ENCODE measurements at places on chromosomes 5 and 9.
A peak's percentile ranks its signal among the peaks of the same experiment; 100 is the strongest.

DNA sequence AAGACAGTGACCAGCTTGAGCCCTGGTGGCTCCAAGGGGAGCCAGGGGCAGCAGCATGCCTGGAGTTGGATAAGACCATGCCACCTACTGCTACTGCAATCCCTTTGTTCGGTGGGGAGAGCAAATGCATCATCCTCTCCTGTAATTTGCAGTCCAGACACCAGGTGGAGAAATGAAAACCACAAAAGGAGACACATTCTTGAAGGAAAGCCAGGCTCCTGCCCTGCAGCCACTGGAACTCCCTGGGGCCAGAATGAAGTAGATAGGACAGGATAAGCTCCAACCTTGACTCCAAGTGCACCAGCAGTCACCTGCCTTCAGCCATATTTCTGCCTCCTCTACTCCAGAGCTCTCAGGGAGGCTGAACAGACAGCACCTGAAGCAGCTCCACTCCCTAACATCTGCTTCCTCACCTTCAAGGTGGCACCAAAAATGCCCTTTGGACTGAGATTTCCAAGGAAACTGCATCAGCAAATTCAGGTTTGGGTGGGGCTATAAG, 65.1 kb upstream of the IQGAP2 start:
- no peak for DNase-seq

DNA sequence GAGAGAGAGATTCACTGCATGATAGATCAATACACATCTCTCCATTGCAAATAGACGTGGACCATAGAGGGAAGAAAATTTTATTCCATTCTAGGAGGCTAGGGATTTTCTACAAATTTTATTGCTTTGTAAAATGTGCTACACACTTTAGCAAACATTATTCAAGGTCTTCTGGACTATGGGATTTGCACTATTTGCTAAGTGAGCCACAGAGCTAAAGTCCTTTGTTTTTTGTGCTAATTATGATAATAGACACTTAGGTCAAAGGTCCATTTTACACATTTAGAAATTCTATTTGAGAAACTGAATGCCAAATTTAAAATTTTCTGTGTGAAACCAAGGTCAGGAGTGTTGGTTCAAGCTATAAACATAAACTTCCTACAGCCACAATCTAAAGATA, 672.3 kb downstream of the LRRC70 start:
- no peak for DNase-seq

DNA sequence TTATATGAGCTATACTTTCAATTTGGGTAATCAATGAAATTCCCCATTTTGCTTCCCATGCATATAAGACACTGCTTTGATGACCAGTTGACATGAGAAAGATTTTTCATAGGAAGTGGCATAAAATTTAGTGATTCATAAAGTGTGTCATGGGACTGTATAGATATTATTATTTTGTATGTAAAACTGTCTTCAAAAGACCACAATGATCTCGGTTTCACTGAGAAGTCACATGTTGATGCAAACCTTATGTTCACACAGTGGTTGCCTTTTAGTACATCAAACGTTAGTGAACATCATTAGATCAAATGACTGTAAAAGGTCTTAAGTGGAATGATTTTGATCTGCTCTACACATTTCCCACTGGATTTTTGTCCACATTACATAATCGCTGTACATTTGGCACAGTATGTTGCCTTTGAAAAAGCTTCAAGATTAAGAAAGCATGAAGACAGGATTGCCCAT, 349.2 kb upstream of the MEF2C start:
- no peak for DNase-seq

GRCh38 chr5:14153932-14154731, 11.0 kb downstream of the TRIO start:
- peak; percentile 46 for DNase-seq

- DNase-seq, result no peak
Observed at GRCh38 chr5:163561339-163561738, 55.9 kb downstream of the MAT2B start.

- no peak for DNase-seq
Observed at GRCh38 chr5:158881091-158881880, 218.4 kb downstream of the EBF1 start.

GRCh38 chr5:140420226-140420570, 18.6 kb downstream of the ANKHD1 start:
- DNase-seq, result no peak

GRCh38 chr5:144108131-144108530, 62.3 kb downstream of the YIPF5 start:
- DNase-seq, result no peak

DNA sequence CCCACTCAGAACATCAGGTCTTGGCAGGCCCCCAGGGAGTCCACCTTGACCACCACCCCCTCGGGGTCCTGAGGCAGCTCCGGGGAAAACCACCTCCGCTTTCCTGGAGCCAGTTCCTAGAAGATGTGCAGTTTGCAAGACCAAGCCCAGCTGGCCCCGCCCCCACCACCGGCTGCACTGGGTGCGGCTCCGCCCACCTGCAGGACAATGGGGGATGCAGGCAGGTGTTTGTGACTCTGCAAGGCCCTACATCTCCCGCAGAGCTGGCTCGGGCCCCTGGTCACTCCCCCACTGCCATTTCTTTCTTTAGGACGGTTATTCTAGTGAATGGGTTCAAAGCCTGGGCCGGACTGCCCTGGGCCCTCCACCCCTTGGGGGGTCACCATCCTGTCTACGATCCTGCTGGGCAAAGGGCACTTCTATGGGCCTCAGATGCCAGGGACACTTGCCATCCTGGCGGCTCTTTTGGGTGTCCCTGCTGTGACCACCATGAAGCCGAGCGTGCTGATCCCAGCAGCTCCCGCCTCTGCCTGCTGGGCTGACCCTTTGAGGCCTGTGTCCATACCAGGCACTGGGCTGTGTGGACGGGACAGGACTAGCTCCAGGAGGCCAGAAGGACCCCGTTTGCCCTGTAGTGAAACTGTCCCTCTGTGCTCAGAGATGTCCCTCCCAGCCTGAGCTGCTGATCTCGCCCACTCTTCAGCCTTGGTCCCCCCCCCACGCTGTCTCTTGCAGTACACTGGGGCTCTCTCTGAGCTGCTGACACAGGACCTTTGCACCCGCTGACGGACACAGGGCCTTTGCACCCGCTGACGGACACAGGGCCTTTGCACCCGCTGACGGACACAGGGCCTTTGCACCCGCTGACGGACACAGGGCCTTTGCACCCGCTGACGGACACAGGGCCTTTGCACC, 5.9 kb upstream of the NACC2 start:
- DNase-seq, result no peak

DNA sequence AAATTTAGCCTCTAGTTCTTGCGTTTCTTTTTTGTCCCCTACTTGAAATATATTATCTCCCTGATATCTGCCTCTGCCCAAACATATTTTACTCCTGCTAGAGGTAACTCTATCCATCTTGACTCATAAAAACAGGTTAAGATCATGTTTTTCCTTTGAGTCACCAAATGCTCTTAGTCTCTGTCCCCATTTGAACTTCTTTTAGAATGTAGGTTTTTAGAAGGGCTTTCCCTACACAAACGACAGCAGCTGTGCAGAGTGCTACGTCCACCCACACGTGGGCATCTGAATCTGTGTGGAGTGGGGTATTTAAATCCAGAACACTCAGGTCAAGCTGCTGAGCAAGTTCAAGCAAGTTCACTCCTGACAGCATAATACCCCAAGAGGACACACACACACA, 2.2 kb downstream of the HSD17B3 start:
- no peak for DNase-seq

DNA sequence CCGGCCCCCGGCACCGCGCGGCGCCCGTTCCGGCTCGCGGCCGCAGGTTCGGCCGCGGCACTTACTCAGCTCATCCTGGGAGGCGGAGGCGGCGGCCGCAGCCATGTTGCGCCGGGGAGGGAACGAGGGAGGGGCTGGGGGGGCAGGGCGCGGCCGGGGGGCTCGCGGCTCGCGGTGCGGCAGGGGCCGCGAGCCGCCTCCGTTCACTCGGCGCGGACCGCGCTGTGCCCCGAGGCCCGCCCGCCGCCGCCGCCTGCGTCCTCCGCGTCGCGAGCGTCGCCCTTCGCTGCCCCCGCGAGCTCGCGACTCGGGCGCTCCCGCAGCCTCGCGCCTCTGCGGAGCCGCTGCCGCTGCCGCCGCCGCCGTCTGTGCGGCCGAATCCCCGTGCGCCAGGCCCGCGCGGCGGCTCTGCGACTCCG, 735 bp downstream of the ECPAS start:
- peak; percentile 58 for DNase-seq

DNA sequence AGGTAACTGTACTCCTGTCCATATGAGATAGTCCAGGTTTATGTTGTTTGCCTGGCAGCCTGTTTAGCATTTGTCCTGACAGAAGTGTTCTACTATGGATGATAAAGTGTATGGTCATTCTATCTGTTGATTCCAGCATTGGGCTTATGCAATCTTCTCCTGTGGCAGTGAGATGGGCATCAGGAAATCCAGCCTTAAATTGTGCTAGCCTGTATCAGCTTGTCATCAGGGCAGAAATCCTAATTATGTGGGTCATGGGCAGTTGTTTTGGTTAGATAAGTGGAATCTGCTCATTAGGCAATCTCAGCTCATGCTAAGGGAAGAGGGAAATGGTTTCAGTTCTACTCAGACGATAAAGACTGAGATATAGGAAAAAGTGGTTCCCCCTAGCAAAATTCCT, 247.4 kb upstream of the CHD1 start:
- no peak for DNase-seq

DNA sequence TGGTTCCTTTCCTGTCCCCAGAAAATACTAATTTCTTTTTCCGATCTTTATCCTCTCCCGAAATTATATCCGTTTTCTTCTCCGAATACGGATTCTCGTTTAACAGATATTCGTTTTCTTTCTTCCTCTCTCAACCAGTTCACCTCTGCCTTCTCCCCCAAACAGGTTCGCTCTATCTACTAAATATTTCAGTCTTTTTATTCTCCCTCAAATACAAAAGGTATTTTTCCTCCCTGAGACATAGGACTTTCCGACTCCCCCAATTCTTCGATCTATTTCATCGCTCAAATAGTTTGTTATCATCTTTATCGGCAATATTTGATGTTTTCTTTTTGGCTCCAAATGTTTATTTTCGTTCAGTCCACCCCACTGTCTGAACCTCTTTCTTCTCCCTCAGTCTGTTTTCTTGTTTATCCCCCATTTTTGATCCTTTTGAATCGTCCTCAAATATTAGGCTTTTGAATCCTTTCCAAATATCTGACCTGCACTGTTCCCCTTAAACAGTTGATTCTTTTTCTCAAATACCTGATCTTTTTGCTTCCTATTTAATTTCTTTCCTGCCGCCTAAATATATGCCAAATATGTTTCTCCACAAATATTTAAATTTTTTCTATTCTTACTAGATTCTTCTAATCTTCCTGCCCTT, 4.4 kb downstream of the PITX1 start:
- DNase-seq, result no peak

DNA sequence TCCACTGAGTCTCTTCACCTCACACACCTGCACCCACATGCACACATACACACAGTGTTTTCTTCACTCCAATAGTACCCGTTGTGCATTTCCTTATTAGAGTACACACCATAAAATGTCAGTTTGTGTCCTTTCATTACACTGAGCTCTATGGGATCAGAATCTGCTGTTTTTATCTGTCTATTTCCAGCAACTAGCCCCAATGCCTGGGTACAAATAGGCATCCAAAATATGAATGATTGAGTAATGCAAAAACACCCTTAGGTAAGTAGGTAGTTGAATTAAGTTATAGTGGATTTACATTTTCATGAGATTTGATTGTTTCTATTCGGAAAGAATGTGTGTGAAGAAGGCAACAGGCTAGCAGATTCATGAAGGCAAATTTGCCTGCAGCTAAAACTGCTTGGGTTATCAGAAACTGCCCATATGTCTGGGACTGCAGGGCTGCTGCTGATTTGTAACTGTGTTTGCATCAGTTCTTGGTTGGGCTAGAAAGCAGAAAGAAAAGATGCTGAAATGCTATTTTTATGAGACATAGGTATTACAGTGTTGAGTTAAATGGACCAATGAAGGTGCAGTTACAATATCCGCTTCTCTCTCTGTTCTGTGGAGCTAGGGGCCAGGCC, 26.9 kb downstream of the PPP3R2 start:
- DNase-seq, result no peak

DNA sequence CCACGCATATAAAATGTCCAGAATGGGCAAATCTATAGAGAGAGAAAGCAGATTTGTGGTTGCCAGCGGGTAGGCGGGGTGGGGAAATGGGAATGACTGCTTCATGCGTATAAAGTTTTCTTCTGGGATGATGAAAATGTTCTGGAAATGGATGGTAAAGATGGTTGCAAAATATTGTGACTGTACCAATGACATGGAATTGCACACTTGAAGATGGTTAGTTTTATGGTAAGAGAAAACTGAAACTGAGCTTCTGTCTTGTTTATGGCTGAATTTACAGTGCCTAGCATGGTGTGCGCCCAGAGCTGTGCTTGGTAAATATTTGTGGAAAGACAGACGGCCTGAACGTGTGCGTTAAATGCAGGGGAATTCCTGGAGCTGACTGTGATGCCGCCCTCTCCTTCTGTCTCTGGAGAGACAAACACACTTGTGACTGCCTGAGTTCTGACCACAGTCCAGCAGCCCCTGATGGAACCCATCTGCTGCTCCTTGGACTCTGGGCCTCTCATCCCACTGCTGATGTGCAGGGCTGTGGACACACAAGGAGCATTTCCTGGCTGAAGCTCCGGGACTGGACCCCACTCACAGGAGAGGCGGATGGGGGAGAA, 8.6 kb upstream of the PTGES start:
- no peak for DNase-seq

GRCh38 chr5:143059355-143059754, 289.2 kb downstream of the ARHGAP26 start:
- no peak for DNase-seq

DNA sequence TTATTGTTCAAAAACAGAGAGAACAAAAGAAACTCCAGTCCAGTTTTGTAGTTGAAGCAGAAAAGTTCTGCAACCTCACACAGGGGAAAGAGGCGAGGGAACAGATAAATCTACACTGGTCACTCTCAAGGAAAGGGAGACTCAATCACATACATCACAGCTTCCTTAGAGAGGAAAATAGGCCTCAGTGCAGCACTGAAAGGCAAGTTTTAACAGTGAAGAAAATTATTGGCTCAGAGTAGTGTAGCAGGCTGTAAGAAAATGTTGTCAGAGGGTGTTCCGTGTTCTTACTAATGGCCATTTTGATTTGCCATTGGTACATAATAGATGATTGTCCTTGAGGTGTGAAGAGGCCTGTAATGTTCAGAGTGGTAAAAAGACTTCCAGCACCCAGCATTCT, 530.0 kb upstream of the CDH6 start:
- DNase-seq, result no peak

DNA sequence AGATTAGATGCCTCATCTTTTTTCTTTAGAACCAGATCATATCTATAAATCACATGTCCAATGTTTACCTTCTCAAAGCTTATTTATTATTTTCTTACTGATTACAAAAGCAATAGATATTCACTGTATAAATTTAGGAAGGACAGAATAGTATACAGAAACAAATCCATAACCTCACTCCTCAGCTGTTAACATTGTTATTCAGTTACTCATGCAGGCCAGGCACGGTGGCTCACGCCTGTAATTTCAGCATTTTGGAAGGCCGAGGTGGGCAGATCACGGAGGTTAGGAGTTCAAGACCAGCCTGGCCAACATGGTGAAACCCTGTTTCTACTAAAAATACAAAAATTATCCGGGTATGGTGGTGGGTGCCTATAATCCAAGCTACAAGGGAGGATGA, 15.3 kb downstream of the STOM start:
- DNase-seq, result no peak

Data from midbrain (tissue), 1 donor.